ENCODE measurements at places on chromosomes 3 and 15. TPM values are rescaled to one million over a fixed set of nuclear protein-coding genes. Genes with fewer than 3 reads are reported as not detected.

CDHR4 gene
- total RNA-seq = not detected

DAPK2 gene
- total RNA-seq = 0.23 TPM

DNA sequence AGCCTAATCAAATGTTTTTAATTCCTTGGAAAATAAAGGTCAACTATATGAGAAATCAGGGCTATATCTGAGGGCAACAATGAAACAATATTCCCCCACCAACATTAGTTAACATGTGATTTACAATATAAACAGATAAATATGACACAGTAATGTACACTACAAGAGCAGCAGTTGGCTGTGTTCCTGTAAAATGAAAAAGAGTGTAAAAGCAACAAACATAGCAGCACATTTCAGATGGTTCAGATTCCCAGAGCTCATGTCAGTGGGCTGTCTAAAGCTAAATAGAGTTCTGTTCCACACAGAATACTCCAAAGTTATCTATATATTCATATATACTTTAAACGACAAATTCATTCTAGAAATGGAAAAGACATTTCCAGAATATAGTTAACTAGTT lies 42.6 kb downstream of the ANKRD28 start:
- no peaks in the 10 kb centered on the region for H3K27me3 ChIP-seq
- H3K4me1 ChIP-seq = no peaks in the 10 kb centered on the region
- H3K27ac ChIP-seq = no peak overlapping the region
- H3K4me3 ChIP-seq = no peak overlapping the region
- DNase-seq = no peak

DNA sequence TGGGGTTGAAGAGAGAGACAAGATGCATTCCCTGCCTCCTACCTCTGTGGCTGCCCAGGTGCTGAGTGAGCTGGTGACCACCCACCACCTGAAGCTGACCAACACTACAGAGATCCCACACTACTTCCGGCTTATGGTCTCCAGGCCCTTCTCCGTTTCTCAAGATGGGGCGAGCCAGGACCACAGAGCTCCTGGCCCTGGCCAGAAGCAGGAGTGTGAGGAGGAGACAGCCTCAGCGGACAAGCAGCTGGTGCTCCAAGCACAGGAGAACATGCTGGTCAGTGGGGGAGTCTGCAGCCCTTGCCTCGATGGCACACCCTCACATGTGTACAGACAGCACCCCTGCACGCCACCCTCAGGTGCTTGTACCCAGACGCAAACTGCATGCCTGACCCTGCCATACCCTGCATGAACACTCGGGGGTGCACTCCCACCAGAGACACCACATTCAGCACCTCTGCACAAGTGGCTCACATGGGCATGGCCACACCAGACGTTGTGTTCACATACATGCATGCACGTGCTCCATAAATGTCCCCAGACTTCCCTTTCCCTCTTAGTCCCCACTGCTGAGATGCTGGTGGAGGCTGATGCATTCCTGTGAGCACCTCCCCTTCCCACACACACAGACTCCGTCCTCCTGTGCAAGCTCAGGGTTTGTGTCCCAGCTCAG lies 19.0 kb downstream of the ACAA1 start:
- H3K27ac ChIP-seq = no peak overlapping the region
- H3K36me3 ChIP-seq = no peaks in the 10 kb centered on the region
- peak; percentile 32 for DNase-seq

GRCh38 chr3:16085884-16086608 lies 88.4 kb upstream of the GALNT15 start:
- no peaks in the 10 kb centered on the region for H3K4me1 ChIP-seq
- peak; percentile 15 for DNase-seq
- no peaks in the 10 kb centered on the region for H3K36me3 ChIP-seq
- H3K4me3 ChIP-seq = no peak overlapping the region
- H3K27me3 ChIP-seq = no peaks in the 10 kb centered on the region
- H3K27ac ChIP-seq = no peak overlapping the region

DNA sequence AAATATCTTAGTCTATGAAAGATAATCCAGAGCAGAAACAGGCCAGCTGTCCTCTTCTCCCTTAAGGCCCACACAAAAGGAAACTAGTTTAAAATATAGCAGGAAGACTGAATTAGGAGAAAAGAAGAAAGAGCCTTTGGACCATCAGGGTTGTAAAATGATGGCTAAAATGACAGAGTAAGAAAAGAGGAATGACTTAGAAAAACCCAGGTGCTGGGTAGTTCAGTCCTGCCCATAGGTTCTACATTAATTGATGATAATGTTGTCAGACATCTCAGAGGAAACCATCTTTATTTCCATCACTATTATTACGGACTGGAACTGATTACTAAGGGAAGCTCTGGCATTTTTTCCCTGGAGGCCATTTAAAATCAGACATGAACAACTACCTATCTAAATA lies 142.8 kb upstream of the STT3B start:
- DNase-seq = no peak
- no peaks in the 10 kb centered on the region for H3K4me1 ChIP-seq
- no peaks in the 10 kb centered on the region for H3K27me3 ChIP-seq
- no peak overlapping the region for H3K27ac ChIP-seq

DNA sequence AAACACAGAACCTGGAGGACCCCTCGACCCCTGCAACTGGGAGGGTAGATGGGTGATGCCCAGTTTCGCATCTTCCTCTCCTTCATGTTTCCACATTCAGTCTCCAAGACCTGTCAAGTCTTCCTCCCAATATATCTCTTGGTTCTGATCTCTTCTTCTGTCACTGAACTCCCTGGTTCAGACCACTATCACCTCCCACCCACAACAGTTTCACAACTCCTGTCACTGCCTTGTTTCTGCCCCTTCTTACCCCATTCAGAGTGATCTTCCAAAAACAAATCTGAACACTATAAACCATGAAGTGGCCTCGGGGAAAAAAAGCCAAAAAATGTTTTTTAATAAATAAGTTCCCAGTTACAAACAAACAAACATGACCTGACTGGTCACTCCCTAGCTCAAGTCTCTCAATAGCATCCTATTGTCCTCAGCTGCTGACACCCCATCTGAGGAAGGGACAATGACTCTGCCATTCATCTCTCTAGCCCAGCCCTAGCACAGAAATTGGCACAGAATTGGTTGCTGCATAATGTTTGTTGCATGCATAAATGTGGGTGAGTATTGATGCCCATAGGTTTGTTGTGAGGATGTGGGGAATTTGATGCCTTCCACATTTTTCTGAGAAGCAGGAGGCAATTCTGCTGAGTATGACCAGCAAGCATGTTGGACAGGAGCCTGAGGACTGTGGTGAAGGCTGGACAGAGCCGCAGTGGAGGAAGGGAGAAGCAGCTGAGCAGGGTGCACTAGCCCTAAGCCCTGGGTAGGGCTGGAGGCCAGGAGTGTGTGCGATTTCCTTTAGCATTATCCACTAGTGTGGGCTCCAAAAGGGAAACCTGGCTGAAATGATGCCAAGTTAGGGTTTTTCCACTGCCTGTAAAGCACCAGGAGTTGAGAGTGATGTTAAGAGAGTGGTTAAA lies 12.2 kb upstream of the XYLB start:
- no peaks in the 10 kb centered on the region for H3K27me3 ChIP-seq
- H3K4me3 ChIP-seq = no peak overlapping the region
- DNase-seq = no peak
- no peaks in the 10 kb centered on the region for H3K4me1 ChIP-seq
- H3K27ac ChIP-seq = no peak overlapping the region

GRCh38 chr15:56797720-56798275 lies 64.5 kb upstream of the ZNF280D start:
- H3K4me3 ChIP-seq = no peak overlapping the region
- H3K4me1 ChIP-seq = no peaks in the 10 kb centered on the region
- no peaks in the 10 kb centered on the region for H3K27me3 ChIP-seq
- DNase-seq = no peak
- H3K36me3 ChIP-seq = no peaks in the 10 kb centered on the region

- H3K27me3 ChIP-seq = no peaks in the 10 kb centered on the region
- H3K4me3 ChIP-seq = no peak overlapping the region
- no peak for DNase-seq
- no peaks in the 10 kb centered on the region for H3K36me3 ChIP-seq
These were observed 103.6 kb downstream of the CACNA2D3 start for GRCh38 chr3:54225841-54226528.

DNA sequence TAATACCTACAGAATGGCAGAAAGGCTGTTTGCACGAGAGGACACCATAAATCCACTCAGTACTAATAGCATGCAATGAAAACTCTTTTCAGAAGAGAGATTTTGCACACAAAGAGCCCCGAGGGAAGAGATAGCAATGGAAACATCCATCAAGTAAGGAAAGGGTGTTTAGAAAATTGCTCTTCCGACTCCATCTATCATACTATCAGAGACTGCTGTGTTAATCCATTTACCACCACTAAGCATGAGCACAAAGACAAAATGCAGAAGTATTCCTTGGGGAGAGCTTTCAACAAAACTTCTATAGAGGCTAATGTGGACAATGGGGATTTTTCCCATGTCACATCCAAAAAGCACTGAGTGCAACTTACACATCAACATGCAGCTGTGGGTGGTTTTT lies 72.1 kb upstream of the PLAAT1 start:
- no peaks in the 10 kb centered on the region for H3K4me1 ChIP-seq
- H3K27me3 ChIP-seq = no peaks in the 10 kb centered on the region
- H3K4me3 ChIP-seq = no peak overlapping the region
- no peaks in the 10 kb centered on the region for H3K36me3 ChIP-seq
- DNase-seq = peak; percentile 0

GRCh38 chr3:58336135-58336882 lies 3.6 kb downstream of the PXK start:
- H3K36me3 ChIP-seq = no peaks in the 10 kb centered on the region
- no peaks in the 10 kb centered on the region for H3K4me1 ChIP-seq
- no peaks in the 10 kb centered on the region for H3K27me3 ChIP-seq
- H3K4me3 ChIP-seq = no peak overlapping the region
- no peak overlapping the region for H3K27ac ChIP-seq

- H3K36me3 ChIP-seq = no peaks in the 10 kb centered on the region
- H3K27me3 ChIP-seq = no peaks in the 10 kb centered on the region
- H3K4me3 ChIP-seq = no peak overlapping the region
- no peak for DNase-seq
- no peak overlapping the region for H3K27ac ChIP-seq
These were observed 3.0 kb upstream of the ANKRD28 start for GRCh38 chr3:15800780-15801179.

- H3K4me1 ChIP-seq = no peaks in the 10 kb centered on the region
- H3K27me3 ChIP-seq = no peaks in the 10 kb centered on the region
- H3K27ac ChIP-seq = no peak overlapping the region
- no peak overlapping the region for H3K4me3 ChIP-seq
These were observed 1.7 kb upstream of the VPS18 start for GRCh38 chr15:40892447-40893012.

GRCh38 chr15:100114100-100114499 lies 227.7 kb downstream of the ADAMTS17 start:
- 0 out of 2 replicates have a peak overlapping the region, but pooled peaks have one; percentile 8 for H3K27ac ChIP-seq
- DNase-seq = no peak
- H3K4me3 ChIP-seq = no peak overlapping the region

DNA sequence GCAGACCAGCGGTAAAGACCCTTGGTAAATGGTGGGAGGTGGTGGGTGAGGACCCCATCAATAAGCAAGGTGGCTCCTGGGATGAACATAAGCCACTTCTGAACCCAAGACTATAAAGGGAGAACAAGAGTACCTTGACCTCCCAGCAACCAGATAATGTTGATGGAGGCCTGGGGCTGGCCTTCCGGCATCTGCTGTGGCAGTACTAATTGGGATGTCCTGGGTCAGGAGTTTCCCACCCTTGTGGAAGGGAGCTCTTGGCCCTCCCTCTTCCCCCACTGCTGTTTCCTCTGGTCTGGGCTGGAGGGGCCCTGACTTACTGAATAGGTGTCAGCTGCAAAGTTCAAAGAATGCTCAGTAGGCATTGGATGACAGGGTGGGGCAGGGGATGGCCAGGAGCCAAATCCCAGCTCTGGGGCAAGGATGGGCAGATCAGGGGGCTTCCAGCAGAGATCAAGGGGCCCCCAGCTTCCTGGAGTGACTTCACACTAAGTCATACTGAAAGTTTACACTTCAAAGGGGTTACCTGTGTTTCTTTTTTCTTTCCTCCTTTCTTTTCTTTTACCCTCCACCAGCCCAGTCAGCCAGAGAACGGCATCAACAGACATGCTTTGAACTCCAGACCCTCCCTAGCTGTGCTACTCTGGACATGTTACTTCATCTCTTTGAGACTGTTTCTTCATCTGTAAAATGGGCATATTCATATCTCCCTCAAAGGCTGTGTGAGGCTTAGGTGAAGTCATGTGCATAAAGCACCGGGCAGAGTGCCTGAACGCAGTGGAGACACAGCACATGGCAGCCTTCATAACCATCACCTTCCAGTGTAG lies 1.5 kb downstream of the RBP1 start:
- H3K36me3 ChIP-seq = peaks cover 17% of the 10 kb centered on the region
- peak; percentile 70 for DNase-seq
- no peaks in the 10 kb centered on the region for H3K27me3 ChIP-seq
- H3K27ac ChIP-seq = peak overlapping the region; percentile 98
- H3K4me1 ChIP-seq = peaks cover 66% of the 10 kb centered on the region
- peak overlapping the region; percentile 80 for H3K4me3 ChIP-seq

- no peaks in the 10 kb centered on the region for H3K27me3 ChIP-seq
- peaks cover 13% of the 10 kb centered on the region for H3K4me1 ChIP-seq
- no peaks in the 10 kb centered on the region for H3K36me3 ChIP-seq
- H3K27ac ChIP-seq = no peak overlapping the region
These were observed 68.8 kb downstream of the TCF12 start for GRCh38 chr15:56987286-56987685.

DNA sequence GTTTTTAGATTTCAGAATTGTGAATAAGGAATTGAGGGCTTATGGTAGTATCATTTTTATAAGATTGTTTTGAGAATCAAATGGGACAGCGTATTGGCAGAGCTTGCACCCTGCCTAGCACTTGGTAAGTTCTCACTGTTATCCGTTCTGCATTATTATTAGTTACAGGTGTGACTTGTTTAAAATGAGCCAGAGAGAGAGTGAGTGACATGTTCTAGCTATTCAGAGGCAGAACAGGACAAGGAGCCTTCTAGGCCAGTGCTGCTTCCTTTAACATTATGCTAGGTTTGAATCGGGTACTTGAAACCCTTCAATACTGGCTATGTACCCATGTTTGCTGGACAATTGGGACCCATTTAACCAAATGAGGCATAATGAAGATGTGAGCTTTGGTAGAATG lies 133.7 kb downstream of the FILIP1L start:
- DNase-seq = no peak
- H3K27me3 ChIP-seq = no peaks in the 10 kb centered on the region
- H3K36me3 ChIP-seq = no peaks in the 10 kb centered on the region
- H3K27ac ChIP-seq = no peak overlapping the region
- H3K4me1 ChIP-seq = no peaks in the 10 kb centered on the region
- H3K4me3 ChIP-seq = no peak overlapping the region

DNA sequence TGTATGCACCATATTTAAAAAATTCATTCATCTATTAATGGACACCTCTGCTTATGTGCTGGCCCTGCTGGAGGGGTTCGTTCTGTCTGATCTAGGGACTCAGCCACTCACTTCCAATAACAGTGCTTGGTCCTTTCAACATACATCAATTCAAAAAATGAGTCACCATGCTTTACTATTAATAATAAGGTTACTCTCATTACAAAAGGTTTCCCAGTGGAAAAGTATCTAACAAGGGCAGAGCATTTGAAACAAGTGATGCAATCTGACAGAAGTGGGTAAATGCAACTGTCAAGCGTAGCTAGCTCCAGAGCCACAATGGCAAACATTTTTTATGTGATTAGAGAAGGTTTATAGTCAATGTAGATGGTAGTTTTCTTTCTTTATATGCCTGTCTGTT lies 67.9 kb upstream of the TNIK start:
- H3K4me1 ChIP-seq = peaks cover 3% of the 10 kb centered on the region
- DNase-seq = no peak
- no peaks in the 10 kb centered on the region for H3K36me3 ChIP-seq
- H3K4me3 ChIP-seq = no peak overlapping the region
- H3K27ac ChIP-seq = no peak overlapping the region
- no peaks in the 10 kb centered on the region for H3K27me3 ChIP-seq

GRCh38 chr3:24474862-24475261 lies 19.8 kb downstream of the THRB start:
- no peak overlapping the region for H3K4me3 ChIP-seq
- DNase-seq = no peak
